ENCODE measurements at places on chromosomes 12 and 14.

- no peak for DNase-seq
Measured at GRCh38 chr14:69657950-69658355, 46.6 kb downstream of the SUSD6 start.

GRCh38 chr14:103188810-103189480 lies 65.7 kb downstream of the TNFAIP2 start:
- no peak for DNase-seq

DNA sequence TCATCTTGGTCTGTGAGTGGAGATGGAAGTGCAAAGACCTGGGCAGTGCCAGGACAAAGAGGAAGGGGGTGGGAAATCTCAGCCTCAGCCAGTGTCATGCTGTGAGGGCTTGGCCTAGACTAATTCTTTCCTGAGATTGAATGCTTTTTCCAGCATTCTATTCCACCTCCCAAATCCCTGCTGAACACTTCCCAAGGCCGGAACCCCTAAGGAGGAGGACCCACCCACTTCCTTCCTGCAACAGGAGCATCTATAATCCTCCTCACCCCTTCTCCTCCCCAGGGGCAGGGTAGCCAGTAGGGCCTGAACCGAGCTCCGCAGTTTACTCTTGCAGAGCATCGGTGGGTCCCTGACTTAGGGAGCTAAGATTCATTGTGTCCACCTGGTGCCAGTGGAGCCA lies 3.2 kb downstream of the PLEKHD1 start:
- no peak for DNase-seq

DNA sequence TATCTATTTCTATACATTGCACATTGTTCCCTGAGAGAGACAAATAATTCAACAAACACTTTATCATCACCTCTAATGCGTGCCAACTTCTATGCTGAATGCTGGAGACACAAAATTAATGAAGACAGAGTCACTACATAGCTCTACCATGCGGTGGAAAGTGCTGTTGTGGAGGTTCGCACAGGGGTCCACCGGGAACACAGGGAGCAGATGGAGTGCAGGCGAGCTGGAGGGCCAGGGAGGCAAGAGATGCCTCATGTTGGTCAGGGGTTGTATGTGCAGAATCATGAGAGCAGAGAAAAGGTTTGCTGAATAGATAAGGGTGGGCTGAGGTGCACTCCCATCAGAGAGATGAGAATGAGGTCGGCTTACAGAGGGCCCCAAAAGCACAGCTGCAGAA lies 25.2 kb downstream of the FAM234B start:
- no peak for DNase-seq

GRCh38 chr14:21405097-21405496 lies 21.3 kb upstream of the SUPT16H start:
- DNase-seq = no peak

DNA sequence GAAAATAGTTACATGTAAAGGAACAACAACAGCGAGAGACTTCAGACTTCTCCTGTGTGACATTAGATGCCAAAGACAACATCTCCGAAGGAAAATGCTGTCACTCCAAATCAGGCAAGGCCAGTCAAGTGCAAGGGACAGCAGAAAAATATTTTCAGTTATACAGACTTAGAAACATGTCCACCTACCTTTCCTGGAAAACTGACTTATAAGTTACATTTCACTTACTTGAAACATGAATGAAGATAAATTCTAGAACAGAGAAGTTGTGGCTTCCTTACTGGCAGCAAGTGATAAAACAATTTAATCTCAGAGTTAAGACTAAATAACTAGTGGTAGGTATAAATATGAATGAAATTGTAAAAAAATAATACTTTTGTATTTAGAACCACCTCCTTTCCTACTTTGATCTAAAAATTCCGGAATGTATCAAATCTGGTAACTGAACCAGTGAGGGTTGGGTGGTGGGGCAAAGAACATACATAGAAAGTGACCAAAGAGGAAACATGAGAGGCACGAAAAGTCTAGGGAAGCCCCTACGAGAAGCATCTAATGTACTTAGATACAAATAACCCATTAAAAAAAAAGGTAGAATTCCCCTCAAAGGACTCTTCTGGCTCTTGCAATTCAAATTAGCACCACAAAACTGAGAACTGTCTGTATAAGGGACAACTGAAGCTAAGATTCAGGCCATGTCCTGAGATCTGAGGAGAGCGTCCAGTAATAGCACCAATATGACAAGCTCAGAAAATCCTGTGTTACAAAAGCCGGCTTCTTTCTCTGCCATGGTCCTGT lies 21.2 kb downstream of the MTHFD1 start:
- DNase-seq = no peak

Measured in T-helper 1 cell (primary cell).